ENCODE measurements at places on chromosomes 1 and 21. TPM values are rescaled to one million over a fixed set of nuclear protein-coding genes. Genes with fewer than 3 reads are reported as not detected.

The KRTAP19-1 gene
- total RNA-seq = not detected

The ATP1A4 gene
- total RNA-seq = not detected

The CHI3L1 gene
- total RNA-seq = 6.1 TPM

The PRKAA2 gene
- total RNA-seq = 53.2 TPM

The FCRL4 gene
- total RNA-seq = not detected

The AQP10 gene
- not detected for total RNA-seq

The RBP7 gene
- 24.8 TPM for total RNA-seq

The FHAD1 gene
- total RNA-seq = not detected

The GJC2 gene
- 2.3 TPM for total RNA-seq

Data from left cardiac atrium (tissue), 4 donors.